ENCODE measurements at places on chromosomes 7 and 10.
A peak's percentile ranks its signal among the peaks of the same experiment; 100 is the strongest.

GRCh38 chr10:125992254-125992653 is 95.9 kb downstream of the FANK1 start:
- no peak for DNase-seq

- DNase-seq = no peak
These were observed 170.6 kb downstream of the EBF3 start for GRCh38 chr10:129793479-129793878.

GRCh38 chr7:132430041-132430855 is 146.0 kb downstream of the PLXNA4 start:
- no peak for DNase-seq

DNA sequence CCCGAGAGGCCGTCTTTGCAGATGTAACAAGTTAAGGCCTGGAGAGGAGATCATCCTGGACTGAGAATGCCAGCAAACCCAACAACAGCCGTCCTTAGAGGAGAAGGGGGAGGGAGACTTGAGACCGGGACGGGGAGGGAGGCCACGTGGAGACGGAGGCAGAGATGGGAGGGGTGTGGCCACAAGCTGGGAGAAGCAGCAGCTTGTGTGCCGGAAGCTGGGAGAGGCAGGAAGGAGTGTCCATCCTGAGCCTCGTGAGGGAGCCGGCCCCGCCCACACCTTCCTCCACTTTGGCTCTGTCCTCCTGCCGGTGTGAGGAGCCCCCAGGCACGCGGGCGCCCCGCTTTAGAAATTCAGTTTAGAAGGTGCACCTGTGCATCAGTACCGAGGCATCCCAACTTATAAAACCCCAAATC is 95.7 kb downstream of the DNAJB6 start:
- peak; percentile 69 for DNase-seq

GRCh38 chr7:112118581-112119566 is 87.3 kb downstream of the DOCK4 start:
- no peak for DNase-seq

- peak; percentile 73 for DNase-seq
These were observed 194.2 kb upstream of the SLC26A5 start for GRCh38 chr7:103640031-103640779.

GRCh38 chr7:30922596-30922995 is 10.9 kb downstream of the AQP1 start:
- no peak for DNase-seq

DNA sequence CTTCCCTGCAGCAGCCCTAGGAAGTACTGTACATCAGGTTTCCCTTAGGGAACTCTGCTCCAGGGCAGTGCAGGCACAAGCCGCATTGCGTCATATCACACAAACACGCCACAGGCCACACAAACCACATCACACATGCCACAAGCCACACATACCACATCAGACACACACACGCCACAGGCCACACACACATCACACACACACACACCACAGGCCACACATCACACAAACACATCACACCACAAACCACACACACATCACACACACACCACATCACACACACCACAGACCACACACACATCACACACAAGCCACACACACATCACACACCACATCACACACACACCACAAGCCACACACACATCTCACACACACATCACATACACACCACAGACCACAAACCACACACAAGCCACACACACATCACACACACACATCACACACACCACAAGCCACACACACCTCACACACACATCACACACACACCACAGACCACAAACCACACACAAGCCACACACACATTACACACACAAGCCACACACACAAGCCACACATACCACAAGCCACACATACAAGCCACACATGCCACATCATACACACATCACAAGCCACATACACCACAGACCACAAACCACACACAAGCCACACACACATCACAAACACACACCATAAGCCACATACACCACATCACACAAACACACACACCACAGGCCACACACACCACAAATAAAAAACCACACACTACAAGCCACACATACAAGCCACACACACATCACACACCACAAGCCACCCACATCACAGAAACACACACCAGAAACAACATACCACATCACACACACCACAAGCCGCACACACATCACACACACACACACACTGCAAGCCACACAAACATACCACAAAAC is 53.4 kb downstream of the TMEM209 start:
- DNase-seq = peak; percentile 35

DNA sequence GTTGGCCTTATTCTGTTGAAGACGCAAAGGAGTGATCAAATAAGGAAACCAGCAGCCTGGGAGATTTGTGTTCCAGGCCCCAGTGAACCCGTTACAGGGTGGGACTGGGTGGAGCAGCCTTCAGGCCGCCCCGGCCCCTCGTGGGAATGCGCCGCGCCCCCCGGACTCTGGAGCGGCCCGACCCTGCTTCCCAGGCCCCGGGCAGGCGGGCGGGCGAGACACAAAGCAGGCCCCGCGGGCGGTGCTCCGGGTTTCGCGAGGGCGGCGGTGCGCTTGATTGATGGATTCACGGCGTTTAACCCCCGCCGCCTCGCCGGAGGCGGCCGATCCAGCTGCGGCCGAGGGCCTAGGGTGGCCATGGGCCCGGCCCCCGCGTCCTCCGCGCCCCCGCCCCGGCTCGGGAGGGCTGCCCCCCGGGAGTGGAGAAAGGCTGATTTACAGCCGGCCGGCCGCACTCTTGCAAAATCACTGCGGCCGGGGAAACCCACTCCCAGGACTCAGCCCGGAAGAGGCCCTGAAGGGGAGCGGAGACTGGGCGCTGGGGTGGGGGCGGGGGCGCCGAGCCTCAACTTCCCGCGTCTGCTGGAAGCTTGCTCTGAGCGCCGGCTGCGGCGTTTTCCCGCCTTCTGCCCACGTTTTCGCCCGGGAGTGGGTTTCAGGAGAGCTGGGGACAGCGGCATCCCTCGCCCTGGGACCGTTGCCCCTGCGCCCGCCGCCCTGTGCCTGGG is 299.6 kb upstream of the NFE2L3 start:
- no peak for DNase-seq

GRCh38 chr7:136925556-136925955 is 57.1 kb downstream of the CHRM2 start:
- peak; percentile 41 for DNase-seq

DNA sequence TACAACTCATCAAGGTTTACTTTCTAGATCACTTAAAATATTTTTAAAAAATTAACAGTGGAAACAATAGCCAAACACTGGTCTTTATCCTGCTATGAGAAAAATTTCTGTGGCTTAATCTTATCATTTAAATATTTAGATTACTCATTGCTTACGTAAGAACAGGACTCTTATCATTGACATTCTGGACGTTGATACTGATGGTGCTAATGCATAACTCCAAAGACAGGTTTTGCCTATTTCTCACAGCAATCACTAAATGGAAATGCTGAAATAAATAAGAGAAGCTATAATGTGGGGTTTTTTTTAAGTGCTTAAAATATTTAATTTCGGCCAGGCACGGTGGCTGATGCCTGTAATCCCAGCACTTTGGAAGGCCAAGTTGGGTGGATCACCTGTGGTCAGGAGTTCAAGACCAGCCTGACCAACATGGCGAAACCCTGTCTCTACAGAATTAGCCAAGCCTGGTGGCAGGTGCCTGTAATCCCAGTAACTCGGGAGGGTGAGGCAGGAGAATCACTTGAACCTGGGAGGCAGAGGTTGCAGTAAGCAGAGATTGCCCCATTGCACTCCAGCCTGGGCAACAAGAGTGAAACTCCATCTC is 195.0 kb downstream of the HGF start:
- peak; percentile 85 for DNase-seq

- DNase-seq = no peak
These were observed 38.2 kb downstream of the ZNF467 start for GRCh38 chr7:149735181-149735602.

- no peak for DNase-seq
These were observed 96.5 kb downstream of the PFKFB3 start for GRCh38 chr10:6299234-6299633.

GRCh38 chr7:2209146-2209960 is 23.4 kb downstream of the MAD1L1 start:
- DNase-seq = peak; percentile 66

- DNase-seq = no peak
These were observed 148.8 kb downstream of the FAM107B start for GRCh38 chr10:14625765-14626525.

GRCh38 chr7:119935418-119936025 is 337.5 kb upstream of the KCND2 start:
- DNase-seq = peak; percentile 77

DNA sequence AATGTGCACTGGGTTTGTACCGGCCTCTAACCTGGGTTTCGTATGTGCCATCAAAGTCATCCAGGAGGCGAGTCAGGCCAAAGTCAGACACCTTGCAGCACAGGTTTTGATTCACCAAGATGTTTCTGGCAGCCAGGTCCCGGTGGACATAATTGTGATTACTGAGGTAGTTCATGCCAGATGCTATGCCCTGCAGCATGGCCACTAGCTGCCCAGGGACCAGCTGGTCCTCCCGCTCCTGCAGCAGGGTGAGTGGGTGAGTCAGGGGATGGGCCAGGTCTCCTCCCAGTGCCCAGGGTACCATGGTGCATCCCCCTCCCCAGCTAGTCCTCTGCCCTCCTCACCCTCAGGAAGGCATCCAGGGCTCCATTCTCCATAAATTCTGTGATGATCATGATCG is 13.6 kb downstream of the ZYX start:
- peak; percentile 23 for DNase-seq

DNA sequence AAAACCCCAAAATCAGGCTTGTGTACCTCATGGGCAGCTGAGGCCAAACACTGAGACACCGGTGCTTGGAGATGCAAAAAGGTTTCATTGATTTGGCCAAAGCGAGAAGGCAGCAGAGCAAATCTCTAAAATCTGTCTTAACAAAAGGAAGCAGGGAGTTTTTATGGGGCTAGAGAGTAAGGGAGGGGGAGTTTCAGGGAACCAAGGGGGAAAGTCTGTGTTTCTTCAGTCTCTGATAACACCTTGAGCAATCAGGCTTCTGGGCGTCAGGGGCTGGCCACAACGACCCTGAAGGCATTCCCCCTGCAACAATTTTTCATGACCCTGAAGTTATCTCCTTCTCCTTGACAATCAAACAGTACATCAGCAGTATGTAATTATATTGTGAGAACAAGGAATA is 2.7 kb upstream of the ZNF786 start:
- no peak for DNase-seq

DNA sequence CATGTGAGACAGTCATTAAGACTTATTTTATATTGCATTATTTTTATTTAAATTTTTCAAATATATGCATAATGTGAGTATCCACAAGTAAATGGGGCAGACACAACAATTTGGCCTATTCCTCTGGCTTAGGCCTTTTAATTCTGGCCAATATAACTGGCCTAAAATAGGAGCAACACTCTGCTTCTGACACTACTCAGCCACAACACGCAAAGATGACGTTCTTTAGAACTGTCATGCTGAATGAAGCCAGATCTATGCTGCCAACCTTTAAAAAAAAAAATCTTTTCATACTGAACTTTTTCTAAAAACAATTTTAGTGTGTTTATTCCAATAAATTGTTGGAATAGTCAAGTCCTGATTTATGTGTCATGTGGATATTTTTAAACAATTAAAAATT is 355.0 kb upstream of the BMPER start:
- DNase-seq = no peak

GRCh38 chr7:20696803-20697333 is 81.4 kb downstream of the ABCB5 start:
- no peak for DNase-seq

DNA sequence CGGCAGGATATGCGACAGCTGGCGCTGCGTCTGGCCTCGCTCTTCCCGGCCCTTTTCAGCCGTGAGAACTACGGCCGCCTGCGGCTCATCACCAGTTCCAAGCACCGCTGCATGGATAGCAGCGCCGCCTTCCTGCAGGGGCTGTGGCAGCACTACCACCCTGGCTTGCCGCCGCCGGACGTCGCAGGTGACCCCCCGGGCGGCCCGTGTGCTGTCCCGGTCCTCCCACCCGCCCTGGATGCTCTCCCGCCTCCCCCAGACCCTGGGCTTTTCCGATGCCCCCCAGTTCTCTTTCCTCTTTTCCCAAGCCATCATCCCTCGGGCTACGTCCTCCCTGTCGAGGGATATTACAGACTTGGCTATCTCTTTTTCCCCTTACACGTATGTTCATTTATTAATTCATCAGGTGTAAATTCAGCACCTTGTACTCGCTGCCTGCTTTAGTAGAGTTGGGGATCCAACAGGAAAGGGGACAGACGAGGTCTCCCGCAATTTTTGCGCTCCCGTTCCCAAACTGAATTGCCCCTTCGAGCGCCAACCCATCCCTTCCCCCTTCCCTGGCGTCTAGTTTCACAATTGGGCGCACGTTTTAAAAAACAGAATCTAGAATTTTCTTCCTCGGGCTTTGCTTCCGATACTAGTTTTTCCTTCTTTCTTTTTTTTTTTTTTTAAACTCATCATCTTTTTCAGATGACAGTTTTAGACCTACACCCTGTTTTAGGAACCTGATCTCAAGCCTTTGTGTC is 846 bp downstream of the MINPP1 start:
- peak; percentile 56 for DNase-seq

GRCh38 chr7:94655126-94655847 is 646 bp downstream of the SGCE start:
- peak; percentile 65 for DNase-seq

DNA sequence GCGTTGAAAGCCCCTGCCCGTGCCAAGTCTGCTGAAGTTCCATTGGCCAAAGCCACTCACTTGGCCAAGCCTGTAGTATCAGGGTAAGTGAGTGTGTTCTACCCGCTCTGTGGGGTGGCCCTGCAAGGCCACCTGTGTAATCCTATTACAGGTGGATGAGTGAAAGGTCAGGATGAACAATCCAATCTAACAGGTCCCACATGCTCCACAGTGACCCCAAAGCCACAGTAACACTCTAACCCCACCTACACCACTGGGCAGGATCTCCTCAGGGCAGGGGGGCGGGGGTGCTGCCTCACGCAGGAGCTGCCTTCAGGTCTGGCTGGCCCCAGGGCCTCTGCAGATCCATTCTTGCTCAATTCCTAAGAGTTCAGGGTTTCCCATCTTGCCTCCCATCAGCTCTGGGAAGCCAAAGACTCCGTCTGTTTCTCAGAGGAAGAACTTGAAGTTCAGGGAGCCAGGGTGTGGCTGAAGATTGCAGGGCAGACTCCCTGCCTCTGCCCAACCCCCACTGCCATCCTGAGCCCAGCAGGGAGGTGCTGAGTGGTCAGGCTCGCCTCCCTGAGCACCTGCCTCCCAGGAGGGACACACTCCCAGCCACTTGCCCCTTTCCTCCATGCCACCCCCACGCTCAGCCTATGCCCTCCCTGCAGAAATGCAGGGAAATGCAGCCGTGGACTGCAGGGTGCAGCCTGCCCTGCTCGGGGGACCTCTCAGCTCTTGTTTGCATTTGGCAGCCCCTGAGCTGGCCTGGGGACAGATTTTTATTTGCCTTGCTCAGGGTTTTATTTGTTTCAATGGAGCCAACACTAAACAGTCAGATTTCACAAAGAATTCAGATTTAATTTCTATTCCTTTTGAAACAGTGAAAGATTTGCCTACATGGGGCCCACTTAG is 9.8 kb upstream of the COMTD1 start:
- DNase-seq = no peak

GRCh38 chr7:33446551-33446950 is 317.2 kb downstream of the BBS9 start:
- DNase-seq = peak; percentile 32

GRCh38 chr7:132456418-132456817 is 119.9 kb downstream of the PLXNA4 start:
- no peak for DNase-seq

- DNase-seq = no peak
These were observed 34.5 kb downstream of the CLEC2L start for GRCh38 chr7:139557857-139558581.

All from cardiac fibroblast (primary cell).